Stimulated activated CD4-positive, alpha-beta T cell treated with anti-CD3 and anti-CD28 coated beads, Interleukin-15, amount 100 ng/mL, for 48 hours (primary cell): ENCODE measurements at places on chromosomes 16 and 17.

DNA sequence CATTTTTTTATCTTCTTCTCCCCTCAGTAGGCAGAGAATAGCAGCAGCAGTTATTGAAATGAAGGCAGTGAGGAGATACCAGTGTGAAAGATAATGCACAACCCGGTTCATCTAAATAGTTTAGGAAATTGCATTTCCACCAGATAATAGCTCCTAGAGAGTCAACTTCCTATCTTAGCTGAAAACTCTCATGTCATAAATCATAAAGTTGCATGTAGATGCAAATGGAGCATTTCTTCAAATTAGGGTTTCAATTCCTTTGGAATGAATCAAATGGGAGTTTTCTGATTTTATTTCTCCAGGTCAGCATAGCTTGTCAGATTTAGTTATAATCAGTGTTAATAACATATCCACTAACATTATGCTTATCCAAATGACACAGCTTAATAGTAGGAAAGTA, 335.3 kb downstream of the CNTNAP4 start:
- no peak for DNase-seq

DNA sequence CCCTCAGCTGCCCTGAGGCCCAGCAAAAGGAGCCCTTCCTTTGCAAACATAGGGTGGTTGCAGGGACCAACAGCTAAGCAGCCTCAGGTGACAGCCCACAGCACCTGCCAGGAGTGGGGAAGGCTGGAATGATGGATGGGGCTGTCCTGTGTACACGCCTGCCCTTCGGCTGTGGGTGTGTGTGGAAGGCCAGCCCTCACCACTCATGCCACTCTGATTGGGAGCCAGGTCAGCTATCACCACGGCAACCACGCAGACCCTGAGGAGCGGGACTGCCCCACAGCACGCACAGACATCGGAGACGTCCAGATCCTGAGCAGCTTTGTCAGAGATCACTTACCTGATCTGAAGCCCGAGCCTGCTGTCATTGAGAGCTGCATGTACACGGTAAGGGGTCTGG, 11.9 kb downstream of the PIPOX start:
- no peak for DNase-seq

DNA sequence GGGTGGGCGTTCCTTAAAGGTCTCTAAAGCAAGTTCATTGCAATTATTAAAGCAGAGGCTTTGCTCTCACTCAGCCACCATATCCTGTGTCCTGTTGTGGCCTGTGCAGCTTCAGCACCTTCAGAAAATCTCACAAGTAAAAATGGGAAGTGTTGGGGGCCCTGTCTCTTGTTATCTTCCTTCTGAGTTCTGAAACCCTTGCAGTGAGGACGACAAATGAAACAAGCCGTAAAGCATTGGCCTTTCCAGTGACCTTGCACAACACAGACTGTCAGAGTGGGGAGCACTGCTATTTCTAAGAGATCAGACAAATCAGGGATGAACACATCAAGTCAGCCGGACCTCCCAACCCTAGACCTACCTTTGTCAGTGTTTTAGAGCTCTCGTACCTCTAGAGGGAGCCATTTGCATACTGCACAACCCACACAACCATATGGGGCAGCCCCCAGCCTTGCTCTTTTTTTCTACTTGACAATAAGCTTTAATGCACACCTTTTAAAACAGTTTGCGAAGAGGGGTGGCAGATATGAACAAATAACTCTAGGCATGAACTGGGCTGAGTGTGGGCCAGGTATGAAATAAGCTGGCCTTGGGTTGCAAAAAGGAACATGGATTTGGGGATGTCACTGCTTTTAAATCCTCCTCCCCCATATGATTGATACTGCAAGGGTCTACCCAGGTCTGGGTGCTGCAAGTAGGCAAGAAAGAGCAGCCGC, 89.8 kb downstream of the KATNIP start:
- DNase-seq, result no peak

- DNase-seq, result peak; percentile 75
These were observed at the start of gene SPG7 for GRCh38 chr16:89507834-89508590. Gene SPG7 (plus strand): TSS chr16:89508403. CDS start chr16:89508418, 15 bp downstream.

DNA sequence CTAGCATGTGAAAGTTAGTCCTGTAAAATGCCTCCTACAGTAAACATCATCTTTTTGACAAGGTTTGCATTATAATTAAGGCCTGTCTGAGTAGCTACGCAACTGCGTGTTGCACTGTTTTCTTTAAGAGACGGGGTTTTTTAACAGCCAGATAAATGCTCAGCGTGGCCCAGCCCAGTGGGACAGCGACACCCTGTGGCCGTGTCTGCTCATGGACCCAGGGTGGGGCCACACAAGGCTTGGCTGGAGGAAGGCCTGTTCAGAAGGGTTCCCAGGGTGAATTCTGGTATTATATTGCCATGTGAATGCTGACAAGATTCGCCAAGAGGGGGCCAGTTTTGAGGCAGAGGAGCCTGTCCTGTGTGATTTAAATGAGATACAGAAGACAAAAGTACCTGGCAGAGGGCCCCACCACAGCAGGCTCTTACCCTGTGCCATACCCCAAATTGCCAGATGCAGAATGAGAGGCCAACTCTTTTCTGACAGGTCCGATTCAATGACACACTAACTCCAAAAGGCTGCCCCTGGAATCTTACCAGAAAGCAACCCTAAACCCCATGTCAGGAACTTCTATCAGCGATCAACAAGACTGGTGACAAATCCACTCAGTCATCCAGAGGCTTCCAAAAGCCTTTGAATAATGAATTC, 65.9 kb upstream of the IRX6 start:
- DNase-seq, result peak; percentile 36

GRCh38 chr17:13490427-13490826, 111.3 kb downstream of the HS3ST3A1 start:
- DNase-seq, result no peak

DNA sequence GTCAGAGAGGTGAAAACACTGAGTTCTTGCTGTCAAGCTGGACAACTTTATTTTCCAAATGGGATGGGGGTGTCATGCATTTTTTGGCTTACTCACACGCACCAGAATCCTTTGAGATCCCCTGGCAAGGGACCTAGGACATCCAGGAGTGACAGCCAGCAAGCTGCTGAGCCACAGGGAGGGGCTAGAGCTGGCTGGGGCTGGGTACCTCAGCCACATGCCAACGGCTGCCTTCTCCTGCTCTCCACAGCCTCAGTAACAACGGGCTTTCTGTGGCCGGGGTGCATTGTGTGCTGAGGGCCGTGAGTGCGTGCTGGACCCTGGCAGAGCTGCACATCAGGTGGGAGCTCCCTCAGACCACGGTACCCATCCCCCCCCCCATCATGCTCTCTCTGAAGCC, 47.6 kb downstream of the NLRC5 start:
- no peak for DNase-seq

GRCh38 chr17:33050611-33051140, 59.0 kb downstream of the SPACA3 start:
- DNase-seq, result no peak

DNA sequence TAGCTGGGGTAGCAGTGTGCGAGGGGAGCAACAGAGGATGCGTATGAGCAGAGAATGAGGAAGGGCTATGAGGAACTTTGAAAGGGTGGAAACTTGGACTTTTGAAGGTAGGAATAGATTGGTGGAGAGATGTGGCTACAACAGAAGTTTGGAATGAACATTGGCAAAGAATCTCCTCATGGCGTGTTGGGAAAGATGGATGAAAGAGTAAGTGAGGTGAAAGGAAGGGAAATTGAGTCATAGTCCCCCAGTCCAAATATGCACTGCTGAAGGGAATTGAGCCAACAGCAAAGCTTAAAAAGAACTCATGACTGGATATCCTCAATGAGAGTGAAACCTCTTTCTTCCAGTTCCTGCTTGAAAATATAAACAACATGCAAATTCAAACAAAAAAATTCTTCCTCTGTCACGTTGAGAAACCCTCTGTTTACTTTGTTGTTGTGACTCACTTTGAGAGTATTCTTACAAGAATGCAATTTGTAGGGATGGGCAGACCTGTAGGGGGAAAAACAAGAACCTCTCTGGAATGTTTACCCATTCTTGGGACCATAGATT, 313.2 kb upstream of the KCNJ16 start:
- no peak for DNase-seq

DNA sequence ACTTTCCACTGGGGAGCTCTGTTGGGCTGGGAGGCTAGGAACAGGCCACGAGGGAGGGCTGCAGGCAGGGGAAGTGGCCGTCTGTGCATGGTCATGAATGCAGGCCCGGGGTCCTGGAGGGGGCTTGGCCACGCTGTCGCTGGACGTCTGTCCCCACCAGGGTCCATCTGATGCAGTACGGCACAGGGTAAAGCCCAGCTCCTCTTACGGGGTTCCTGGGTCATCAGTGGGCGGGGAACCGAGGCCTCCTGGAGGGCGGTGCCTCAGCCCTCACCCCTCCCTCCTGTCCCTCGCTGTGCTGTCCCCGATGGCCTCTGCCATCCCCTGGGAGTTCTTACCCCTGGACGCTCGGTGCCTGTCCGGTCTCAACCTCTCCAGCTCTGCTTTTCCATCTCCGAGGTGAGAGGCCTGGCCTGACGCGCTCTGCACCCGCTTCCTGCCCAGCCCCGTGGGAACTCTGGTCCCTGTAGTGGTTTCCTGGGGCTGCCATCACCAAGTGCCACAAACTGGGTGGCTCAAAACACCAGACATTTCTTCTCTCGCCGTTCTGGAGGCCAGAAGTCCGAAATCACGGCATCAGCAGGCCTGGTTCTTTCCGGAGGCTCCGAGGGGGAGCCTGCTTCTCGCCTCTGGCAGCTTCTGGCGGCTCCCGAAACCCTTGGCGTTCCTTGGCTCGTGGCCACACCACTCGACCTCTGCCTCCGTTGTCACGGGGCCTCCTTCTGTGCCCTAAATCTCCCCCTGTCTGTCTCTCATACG, 182.8 kb downstream of the SEC14L1 start:
- no peak for DNase-seq

GRCh38 chr17:78722246-78722761, 59.8 kb downstream of the CYTH1 start:
- no peak for DNase-seq

- no peak for DNase-seq
These were observed 4.3 kb upstream of the MYL4 start for GRCh38 chr17:47204722-47205418.

DNA sequence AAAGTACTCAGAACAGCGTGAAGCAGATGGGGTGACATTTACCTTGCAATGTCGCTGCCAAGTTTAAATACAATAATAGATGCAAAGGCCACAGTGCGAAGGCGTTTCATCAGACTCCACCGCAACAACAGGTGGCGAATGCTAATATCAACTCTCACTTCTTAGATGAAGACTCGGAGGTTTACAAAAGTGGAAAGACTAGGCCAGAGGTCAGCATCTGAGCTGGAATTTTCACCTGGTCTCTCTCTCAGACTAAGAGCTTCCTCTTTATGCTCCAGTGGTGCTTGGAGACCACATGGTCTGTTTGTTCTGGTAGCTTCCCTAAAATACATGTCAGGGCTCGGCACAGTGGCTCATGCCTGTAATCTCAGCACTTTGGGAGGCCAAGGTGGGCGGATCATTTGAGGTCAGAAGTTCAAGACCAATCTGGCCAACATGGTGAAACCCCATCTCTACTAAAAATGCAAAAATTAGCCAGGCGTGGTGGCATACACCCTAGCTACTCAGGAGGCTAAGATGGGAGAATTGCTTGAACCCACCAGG, 169.1 kb downstream of the XYLT1 start:
- no peak for DNase-seq

DNA sequence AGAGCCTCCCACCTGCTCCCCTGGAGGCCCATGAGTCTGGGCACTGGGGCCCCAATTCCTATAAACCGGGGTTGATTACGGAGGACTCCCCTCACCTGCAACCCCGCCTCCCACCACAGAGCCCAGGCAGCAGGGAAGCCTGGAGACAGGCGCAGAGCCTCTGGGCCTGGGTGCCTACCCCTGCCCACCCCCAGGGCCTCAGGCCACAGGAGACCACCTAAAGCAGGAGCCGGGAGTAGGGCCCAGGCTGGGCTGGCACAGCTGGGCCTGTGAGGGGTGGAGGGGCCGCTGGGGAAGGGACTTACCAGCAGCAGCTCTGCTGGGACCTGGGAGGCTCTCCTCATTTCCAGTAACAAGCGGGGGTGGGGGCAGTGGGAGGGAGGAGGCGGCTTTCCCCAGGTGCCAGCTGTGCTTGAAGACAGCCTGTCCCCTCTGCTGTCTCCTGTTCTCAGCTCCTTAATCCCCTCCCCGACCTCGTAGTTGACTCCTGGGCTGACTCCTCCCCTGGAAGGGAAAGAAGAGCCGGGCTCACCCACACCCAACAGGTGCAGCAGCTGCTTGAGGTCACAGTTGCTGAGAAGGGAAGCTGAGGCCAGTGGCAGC, 46.8 kb downstream of the TMEM235 start:
- no peak for DNase-seq

- DNase-seq, result peak; percentile 89
These were observed 945 bp downstream of the SGSH start for GRCh38 chr17:80219013-80219762.

GRCh38 chr17:59149051-59149450, 5.9 kb downstream of the SKA2 start:
- no peak for DNase-seq

GRCh38 chr17:27762527-27763305, 37.6 kb downstream of the NOS2 start:
- DNase-seq, result no peak

- DNase-seq, result no peak
These were observed 19.1 kb downstream of the CRAMP1 start for GRCh38 chr16:1631230-1631629.

DNA sequence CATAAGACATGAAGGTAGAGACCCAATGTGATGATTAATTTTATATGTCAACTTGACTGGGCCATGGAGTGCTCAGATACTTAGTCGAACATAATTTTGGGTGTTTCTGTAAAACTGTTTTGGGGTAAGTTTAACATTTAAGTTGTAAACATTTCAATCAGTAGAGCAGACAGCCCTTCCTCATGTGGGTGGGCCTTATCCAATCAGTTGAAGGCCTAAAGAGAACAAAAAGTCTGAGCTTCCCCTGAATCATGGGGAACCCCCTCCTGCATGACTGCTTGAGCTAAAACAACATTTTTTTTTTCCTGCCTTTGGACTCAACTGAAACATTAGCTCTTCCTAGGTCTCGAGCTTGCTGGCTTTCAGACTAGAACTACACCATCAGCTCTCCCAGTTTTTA, 327.3 kb upstream of the SOX9 start:
- no peak for DNase-seq

- DNase-seq, result no peak
These were observed 8.0 kb upstream of the TSPOAP1 start for GRCh38 chr17:58336456-58337209.

DNA sequence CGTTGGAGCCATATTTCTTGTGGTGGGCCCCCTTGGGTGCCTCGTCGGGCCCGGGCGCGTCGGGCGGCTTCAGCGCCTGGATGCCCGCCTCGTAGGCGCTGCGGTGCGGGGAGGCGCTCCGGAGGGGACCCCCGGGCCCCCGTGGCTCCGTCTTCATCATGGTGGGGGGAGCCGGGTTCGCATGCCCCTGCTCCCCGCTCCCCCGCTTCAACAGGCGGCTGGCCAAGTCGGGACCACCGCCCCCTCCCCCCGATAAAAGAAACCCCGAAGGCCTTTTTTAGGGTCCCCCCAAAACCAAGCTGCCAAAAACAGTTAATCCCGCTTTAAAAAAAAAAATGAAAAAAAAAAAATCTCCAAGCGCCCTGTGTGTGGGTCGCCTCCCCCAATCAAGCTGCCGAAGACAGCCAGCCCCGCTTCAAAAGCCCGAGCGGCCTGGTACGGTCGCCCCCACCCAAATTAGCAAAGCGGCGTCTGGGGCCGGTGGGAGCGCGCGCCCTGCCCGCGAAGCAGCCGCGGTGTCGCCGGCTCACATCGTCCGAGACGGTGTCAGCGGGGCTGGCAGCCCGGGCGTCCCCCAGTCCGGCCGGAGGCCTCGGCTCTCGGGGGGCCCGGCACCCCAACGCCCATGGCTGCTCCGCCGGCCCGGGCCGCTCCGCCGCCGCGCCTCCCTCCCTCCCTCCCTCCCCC, at the start of gene PPP1R9B:
TSS of gene PPP1R9B (minus strand) at position 324 of the 687 bp plus-strand sequence. CDS start at position 160, 164 bp downstream.
- no peak for DNase-seq
